Activated naive CD8-positive, alpha-beta T cell treated with anti-CD3 and anti-CD28 coated beads for 36 hours (primary cell): ENCODE measurements at places on chromosomes 4 and X. TPM values are rescaled to one million over a fixed set of nuclear protein-coding genes. Genes with fewer than 3 reads are reported as not detected.

VSIG1 gene
- 1.0 TPM for total RNA-seq

DNA sequence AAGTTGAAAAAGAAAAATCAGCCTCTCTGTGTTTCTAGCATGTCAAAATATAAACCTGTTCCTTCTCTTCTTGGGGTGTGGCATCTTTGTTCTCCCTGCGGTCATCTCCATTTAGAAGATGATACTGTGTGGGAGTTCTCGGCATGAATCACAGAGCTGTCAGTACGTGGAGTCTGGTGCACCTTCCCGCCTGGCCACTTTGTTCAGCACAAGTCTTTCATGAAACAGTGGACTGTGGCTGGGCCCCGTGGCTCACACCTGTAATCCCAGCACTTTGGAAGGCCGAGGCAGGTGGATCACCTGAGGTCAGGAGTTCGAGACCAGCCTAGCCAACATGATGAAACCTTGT lies 166.5 kb downstream of the MAML3 start:
- no peak overlapping the region for H3K4me3 ChIP-seq
- H3K27ac ChIP-seq = no peak overlapping the region
- H3K36me3 ChIP-seq = no peaks in the 10 kb centered on the region

GRCh38 chr4:8355864-8356565 lies 84.5 kb downstream of the ACOX3 start:
- H3K4me3 ChIP-seq = no peak overlapping the region
- DNase-seq = no peak
- no peaks in the 10 kb centered on the region for H3K27me3 ChIP-seq
- H3K4me1 ChIP-seq = no peaks in the 10 kb centered on the region
- H3K36me3 ChIP-seq = peaks cover 2% of the 10 kb centered on the region
- no peak overlapping the region for H3K27ac ChIP-seq

GRCh38 chrX:68429216-68429615 lies 4.1 kb downstream of the OPHN1 start:
- H3K4me1 ChIP-seq = peaks cover 6% of the 10 kb centered on the region
- no peak overlapping the region for H3K27ac ChIP-seq
- no peaks in the 10 kb centered on the region for H3K36me3 ChIP-seq
- H3K4me3 ChIP-seq = no peak overlapping the region

- H3K4me3 ChIP-seq = no peak overlapping the region
- H3K27ac ChIP-seq = no peak overlapping the region
- H3K4me1 ChIP-seq = no peaks in the 10 kb centered on the region
- no peaks in the 10 kb centered on the region for H3K36me3 ChIP-seq
Measured at GRCh38 chr4:114287079-114287696, 307.7 kb upstream of the ARSJ start.

DNA sequence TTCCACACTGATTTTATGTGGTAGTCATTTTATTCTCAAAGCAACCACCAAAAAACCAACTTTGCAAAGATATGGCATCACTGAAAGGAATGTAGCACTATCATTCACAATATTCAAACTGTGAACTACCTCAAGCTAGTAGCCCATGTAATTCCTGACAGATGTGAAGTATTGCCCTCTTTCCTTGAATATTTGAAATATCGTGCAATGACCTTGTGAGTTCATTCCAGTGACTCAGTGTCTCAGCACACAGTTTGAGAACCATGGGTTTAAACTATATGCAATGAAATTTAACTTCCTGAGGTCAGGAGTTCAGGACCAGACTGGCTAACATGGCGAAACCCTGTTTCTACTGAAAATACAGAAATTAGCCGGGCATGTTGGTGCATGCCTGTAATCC lies 20.9 kb upstream of the IQCM start:
- no peak for DNase-seq
- H3K27ac ChIP-seq = no peak overlapping the region
- no peaks in the 10 kb centered on the region for H3K4me1 ChIP-seq
- no peaks in the 10 kb centered on the region for H3K36me3 ChIP-seq
- H3K27me3 ChIP-seq = peaks cover 4% of the 10 kb centered on the region
- H3K4me3 ChIP-seq = no peak overlapping the region
